CD4-positive, alpha-beta T cell treated with Interleukin-17A for 1 hour (primary cell): ENCODE measurements at places on chromosomes 6 and 20.

GRCh38 chr20:35468671-35469334 lies 13.4 kb downstream of the CEP250 start:
- no peak for DNase-seq

- no peak for DNase-seq
These were observed 161.5 kb downstream of the MYLK4 start for GRCh38 chr6:2589171-2589661.

DNA sequence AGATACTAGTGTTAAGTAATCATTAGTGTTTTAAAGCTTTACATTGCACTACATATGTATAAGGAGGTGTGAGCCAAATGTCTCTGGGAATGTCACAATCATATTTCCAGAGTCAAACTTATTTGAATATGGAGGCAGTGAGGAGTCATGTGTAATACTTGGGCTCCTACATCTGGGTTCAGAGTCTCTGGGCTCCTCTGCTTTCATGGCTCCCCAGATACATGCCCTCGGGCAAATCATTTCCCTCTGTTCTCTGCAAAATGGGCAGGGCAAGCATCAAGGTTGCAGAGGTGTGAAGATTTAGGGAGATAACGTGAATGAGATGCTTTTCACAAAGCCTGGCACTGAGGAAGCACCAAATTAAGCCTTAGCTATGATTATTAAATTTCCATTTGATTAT lies 138.3 kb upstream of the SGK1 start:
- peak; percentile 49 for DNase-seq

- DNase-seq: no peak
These were observed 20.1 kb downstream of the IGF2R start for GRCh38 chr6:159988983-159989454.

GRCh38 chr6:40498148-40498547 lies 89.0 kb downstream of the LRFN2 start:
- no peak for DNase-seq

GRCh38 chr6:154878871-154879491 lies 116.1 kb upstream of the TIAM2 start:
- DNase-seq: no peak

DNA sequence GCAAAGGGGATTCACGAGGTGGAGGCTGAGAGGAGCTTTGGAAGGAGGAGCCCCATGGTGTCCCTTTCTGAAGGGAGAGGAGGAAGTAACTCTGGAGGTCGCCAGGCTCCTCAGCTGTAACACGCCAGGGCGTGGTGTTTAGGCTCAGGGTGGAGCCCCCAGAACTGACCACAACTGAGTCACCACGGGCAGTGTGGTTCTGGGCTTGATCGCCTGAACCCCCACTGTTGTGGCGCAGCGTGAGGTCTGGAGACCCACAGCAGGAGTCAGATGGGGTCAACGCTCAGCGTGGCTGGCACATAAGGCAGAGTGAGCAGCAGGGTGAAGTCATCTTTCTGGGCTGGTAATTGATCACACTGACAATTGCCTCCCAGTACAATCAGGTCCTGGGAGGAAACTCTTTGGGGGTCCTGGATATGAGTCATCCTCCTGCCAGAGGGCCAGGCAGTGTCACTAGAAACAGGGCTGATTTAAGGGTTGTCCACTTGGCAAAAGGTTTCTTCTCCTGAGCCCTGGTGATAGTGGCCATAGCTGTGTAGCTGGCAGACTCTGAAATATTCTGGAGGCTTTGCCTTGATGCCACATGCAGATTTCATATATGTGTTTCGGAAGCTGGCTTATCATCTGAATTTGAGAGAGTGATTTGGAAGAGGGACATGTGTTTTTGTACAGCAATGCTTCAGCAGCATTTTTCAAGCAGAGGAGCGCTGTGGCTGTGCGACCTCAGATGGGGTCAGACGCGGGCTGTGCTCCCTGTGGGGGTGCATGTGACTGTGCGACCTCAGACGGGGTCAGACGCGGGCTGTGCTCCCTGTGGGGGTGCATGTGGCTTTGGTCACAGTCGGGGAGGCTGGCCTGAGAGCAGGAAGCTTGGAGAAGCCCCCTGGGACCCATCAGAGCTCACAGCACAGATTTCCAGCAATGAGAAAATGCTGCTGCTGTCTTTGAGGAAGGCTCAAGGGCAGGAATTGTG lies 50.0 kb downstream of the SYNJ2 start:
- DNase-seq: peak; percentile 39

DNA sequence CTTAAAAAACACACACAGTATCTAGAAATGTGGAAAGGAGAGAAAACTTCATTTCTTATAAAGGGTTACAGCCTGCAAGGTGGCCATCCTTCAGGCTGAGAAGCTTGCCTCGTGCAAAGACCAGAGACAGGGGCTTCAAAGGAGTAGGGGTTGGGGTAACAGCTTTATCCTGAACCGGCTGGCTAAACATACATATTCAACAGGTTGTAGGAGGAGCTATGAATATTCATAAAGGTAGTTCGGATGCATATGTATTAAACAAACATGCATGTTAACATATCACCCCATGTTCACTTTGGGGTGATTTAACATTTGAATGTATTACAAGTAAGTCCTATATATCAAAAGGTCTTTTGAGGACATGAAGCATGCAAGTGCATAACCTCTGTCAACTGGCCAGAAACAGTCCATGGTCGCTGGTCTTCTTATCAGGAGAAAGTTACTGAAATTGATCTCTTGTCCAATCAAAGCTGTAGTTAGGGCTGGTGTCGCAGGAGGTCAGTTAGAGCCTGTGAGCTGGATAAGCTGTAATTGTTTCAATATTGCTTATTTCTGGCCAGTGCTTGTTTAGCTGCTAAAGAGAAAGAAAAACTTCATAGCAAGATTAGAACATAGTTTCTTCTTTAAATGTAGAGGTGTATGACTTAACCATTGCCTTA lies 2.3 kb upstream of the STMND1 start:
- DNase-seq: no peak
